Vagina (tissue), 2 donors: ENCODE measurements at places on chromosomes 3 and 15. TPM values are rescaled to one million over a fixed set of nuclear protein-coding genes. Genes with fewer than 3 reads are reported as not detected.
A peak's percentile ranks its signal among the peaks of the same experiment; 100 is the strongest.

The C3orf49 gene
- total RNA-seq = not detected

The C15orf39 gene
- total RNA-seq = 20.9 TPM

- H3K4me1 ChIP-seq = peaks cover 16% of the 10 kb centered on the region
- H3K27ac ChIP-seq = no peak overlapping the region
- peak overlapping the region; percentile 63 for H3K4me3 ChIP-seq
- no peaks in the 10 kb centered on the region for H3K27me3 ChIP-seq
Measured at GRCh38 chr3:155744010-155744625, 753 bp downstream of the PLCH1 start.

GRCh38 chr3:120773932-120774331, 31.4 kb downstream of the GTF2E1 start:
- H3K4me1 ChIP-seq = no peaks in the 10 kb centered on the region
- DNase-seq = no peak
- H3K27ac ChIP-seq = no peak overlapping the region
- H3K36me3 ChIP-seq = no peaks in the 10 kb centered on the region
- no peaks in the 10 kb centered on the region for H3K27me3 ChIP-seq

DNA sequence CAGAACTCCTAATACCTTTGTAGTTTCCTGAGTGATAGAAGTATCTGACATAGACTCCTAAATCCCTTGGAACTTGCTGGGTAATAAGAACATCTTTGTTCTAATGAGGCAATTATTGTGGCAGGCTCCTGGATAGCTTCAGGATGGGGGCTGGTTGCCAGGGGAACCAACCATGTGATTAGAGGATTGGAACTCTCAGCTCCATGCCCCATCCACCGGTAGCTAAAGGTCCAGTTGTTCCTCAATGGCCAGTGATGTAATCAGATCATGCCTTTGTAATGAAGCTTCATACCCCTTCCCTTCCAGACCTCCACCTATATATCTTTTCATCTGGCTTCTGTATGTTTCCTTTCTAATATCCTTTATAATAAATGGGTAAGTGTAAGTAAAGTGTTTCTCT, 221.2 kb upstream of the ALCAM start:
- no peak overlapping the region for H3K4me3 ChIP-seq
- H3K27ac ChIP-seq = no peak overlapping the region
- no peaks in the 10 kb centered on the region for H3K4me1 ChIP-seq
- H3K36me3 ChIP-seq = no peaks in the 10 kb centered on the region
- DNase-seq = no peak

GRCh38 chr15:69474846-69475455, 22.3 kb downstream of the RPLP1 start:
- no peaks in the 10 kb centered on the region for H3K27me3 ChIP-seq
- no peaks in the 10 kb centered on the region for H3K36me3 ChIP-seq
- no peak overlapping the region for H3K4me3 ChIP-seq
- DNase-seq = no peak
- peaks cover 2% of the 10 kb centered on the region for H3K4me1 ChIP-seq

DNA sequence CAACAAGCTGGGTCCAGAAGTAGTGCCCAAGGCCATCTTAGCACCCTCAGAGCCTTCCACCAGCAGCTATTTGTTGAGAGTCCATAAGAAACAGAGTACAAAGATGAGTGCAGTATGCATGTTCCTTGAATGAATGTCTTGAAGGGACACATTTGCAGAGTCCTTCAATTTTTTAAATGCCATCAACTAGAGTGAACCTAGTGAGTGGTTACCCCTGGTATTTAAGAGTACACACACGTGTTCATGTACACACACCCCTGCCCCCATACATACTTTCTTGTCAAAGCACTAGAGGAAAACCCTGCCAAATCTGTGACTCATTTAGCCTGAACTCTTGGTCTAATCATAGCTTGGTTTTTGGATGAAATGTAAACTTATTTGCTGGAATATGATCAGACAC, 84.5 kb upstream of the GALNT15 start:
- H3K27me3 ChIP-seq = no peaks in the 10 kb centered on the region
- H3K36me3 ChIP-seq = no peaks in the 10 kb centered on the region
- H3K4me3 ChIP-seq = no peak overlapping the region
- H3K4me1 ChIP-seq = peaks cover 23% of the 10 kb centered on the region
